ENCODE measurements at places on chromosomes 11 and 22. TPM values are rescaled to one million over a fixed set of nuclear protein-coding genes. Genes with fewer than 3 reads are reported as not detected.
A peak's percentile ranks its signal among the peaks of the same experiment; 100 is the strongest.

- DNase-seq: no peak
Measured at GRCh38 chr11:77410076-77410827, 63.6 kb downstream of the PAK1 start.

DNA sequence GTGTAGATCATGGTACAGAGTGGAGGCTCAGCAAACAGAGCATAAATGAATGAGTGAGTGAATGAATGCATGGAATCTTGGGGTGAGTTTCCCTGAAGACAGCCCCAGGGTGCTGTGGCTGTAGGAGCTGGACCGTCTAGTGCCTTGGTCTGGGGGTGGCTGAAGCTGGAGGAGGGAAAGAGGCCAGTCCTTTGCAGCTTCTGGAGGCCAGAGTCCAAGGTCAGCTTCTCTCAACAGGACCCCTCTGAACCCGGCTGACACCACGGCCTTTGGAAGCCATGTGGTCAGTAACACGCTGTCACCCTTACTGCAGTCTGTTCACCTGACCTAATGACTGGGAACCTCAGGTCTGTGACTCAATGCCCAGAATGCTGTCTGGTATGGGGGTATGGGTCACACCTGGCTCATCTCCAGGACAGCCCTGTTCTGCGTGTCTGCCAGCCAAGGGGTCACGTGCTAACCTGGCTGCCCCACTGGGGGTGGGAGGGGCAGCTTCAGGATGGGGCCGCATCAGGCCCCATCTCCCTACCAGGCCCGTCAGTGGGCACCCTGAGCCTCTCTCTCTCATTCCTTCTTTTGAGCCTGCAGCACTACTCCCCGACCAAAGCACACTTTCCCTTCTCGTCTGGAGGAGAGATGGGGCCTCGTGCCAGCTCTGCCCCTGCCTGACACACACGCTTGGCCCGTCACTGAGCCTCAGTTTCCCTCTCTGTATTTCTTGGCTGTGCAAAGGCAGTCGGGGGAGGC, 24.1 kb upstream of the CHKA start:
- DNase-seq: peak; percentile 81

FOXRED2 gene
- 4.9 TPM for total RNA-seq

KDM4E gene
- not detected for total RNA-seq

LDHAL6A gene
- not detected for total RNA-seq

DNA sequence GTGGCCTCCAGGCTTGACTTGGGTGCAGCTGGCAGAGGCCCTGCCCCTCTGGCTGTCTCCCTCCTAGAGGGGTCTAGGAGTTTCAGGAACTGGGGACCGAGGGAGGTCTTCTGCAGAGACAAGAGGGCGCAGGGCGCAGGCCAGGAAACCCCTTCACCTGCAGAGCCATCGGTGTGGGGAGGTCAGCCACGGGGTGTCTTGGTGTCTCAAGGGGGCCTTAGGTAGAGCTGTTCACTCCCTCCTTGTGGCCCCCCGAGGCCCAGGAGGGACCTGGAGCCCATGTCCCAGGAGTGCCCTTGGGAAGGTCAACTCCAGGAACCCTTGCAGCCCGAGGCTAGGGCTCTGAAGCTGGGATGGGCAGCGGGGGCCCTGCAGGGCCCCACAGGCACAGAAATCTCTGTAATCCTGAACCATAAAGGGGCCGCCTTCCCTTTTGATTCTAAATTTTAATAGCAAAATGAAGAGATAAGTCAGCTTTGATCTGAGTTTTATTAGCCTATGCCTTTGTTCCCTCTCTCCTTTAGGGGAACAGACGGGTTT, 31.4 kb upstream of the TH start:
- DNase-seq: peak; percentile 2

- DNase-seq: no peak
Measured at GRCh38 chr11:119107538-119108145, 498 bp downstream of the C2CD2L start.

DNA sequence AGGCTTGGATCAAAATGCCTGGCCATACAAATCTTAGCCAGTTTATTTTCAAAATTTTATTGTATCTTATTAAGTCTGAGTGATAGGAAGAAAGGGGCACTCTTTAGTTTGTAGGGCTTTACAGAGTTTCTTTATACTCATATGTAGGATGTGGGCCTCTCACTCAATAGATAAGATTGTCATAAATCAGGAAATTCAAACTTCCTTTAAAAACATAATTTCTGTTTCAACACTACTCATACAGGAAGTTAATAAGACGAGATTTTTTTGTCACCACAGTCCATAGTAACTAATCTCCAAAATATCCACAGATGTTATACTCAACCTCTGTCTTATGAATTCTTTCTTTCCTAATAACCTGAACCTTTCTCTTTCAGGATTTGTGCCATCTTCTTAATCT, 13.3 kb upstream of the OR56B4 start:
- DNase-seq: no peak

GRCh38 chr11:97732011-97732632, 1288.6 kb upstream of the CNTN5 start:
- no peak for DNase-seq

- no peak for DNase-seq
Measured at GRCh38 chr11:44002191-44003093, 45.3 kb upstream of the ACCSL start.

SLC22A8 gene
- total RNA-seq: not detected

DNA sequence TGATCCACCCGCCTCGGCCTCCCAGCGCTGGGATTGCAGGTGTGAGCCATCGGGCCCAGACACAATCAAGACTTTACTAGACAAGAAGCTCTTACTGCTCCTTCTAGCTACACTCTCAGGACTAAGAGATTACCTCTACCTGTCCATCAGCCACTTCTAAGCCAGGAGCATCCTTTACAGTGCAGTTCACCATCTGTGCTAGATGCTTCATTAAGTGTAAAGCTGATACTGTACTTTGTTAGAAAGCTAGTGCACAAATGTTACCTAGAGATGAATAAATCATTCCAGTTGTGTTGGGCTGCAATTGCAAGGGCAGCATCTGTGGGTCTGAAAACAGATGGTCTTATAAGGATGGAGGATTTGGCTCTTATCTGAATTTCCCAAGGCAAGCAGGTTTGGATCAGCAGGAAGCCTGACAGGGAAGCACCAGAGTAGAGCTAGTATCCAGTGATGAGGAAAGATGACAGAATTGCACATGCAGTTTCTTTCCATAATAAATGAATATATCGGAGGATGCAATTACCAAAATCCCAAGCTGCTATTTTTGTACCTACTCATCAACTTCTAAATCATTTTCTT, 58.3 kb downstream of the FAM168A start:
- no peak for DNase-seq

GRCh38 chr22:46162771-46163556, 12.6 kb downstream of the PPARA start:
- peak; percentile 50 for DNase-seq

PRR33 gene
- not detected for total RNA-seq

DNA sequence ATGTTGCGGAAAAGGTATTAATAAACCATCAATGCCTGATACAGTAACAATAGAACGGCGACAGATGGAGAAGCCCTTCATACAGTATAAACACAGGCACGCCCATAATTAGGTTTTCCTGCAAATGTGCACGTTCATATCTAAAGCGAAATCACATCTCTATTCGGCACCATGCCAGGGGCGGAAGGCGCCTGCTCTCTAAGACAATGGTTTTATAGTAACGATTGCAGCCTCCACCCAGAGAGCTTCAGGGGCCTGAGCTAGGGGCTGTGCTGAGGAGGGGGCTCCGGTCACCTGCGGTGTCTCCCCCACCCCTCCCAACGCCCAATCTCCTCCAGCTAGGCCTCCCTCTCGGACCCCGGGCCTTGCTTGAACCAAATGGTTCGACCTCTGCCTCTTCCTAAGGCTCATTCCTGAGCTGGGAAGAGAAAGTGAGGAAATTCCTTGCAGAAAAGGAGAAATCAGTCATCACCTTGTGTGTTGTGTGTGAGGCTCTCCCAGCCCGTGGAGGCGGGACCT, 9.6 kb downstream of the KRTAP5-5 start:
- no peak for DNase-seq

DNA sequence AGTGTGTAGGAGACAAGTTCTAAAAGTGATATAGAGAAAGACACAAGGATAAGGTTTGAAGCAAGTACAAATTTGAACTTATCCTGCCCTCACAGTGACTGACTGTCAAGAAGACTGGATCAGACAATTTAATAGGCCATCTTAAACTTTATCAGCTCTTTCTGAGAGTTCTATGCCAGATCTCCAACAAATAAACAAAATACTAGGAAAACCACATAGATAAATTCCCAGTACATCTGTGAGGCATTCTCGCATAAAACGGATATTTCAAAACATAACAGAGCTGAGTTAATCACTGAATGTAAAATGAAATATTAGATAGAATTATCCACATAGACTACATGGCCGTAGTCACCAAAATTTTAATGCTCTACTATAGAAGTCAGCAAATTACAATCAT, 120.9 kb upstream of the LUZP2 start:
- no peak for DNase-seq

- no peak for DNase-seq
Measured at GRCh38 chr11:104594228-104594958, 303.9 kb downstream of the CASP12 start.

DNA sequence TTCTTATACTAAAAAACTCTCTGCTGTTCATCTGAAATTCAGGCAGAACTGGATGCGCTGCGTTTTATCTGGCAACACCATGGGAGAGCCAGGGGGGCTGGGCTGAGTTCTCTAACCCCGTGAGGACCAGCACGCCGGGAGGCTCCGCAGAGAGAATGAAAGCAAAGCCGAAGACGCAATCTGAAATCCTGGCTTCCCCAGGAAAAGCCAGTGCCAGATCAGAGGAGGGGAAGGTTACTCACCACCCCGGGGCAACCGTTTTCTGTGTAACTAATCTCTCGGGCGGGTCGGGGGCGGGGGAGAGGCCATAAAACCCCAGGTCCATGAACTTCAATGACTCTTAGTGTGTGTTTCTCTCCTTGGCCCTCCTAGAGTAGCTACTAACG, 99.4 kb downstream of the SHANK2 start:
- DNase-seq: peak; percentile 36

- DNase-seq: no peak
Measured at GRCh38 chr11:112886434-112887370, 74.5 kb upstream of the NCAM1 start.

DNA sequence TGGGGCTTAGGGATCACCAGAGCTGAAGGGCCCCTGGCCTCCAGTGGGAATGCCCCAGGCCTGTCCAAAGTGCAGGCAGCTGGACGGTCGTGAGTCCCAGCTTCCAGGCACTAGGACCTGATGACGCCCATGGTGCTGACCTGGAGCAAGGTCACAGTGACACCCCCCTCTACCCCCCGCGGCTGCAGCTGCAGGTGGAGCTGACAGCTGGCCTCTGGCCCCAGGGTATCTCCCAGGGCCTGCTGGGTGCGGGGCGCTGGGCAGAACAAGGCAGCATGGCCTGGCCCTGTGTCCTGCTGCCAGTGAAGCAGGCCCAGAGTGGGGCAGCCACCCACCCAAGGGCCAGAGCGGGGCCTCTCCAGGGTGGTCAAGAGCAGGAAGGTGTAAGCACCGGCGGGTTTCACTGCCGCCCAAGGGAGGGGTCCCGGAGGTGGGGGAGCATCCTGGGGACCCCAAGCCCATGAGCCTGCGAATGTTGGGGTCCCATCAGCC, 553 bp upstream of the TCIRG1 start:
- peak; percentile 92 for DNase-seq

DNA sequence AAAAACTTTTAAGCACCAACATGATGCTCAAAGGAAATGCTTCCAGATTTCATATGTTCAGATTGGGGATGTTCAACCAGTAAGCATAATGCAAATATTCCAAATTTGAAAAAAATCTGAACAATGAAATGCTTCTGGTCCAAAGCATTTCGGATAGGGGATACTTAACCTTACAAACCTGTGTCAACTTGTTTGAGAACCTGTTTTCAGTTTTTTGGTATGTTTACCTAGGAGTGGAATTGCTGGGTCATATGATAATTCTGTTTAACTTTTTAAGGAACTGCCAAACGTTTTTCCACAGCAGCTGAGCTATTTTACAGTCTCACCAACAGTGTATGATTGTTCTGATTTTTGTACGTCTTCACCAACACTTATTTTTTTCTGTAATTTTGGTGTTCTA, 23.7 kb downstream of the FAR1 start:
- DNase-seq: no peak

DNA sequence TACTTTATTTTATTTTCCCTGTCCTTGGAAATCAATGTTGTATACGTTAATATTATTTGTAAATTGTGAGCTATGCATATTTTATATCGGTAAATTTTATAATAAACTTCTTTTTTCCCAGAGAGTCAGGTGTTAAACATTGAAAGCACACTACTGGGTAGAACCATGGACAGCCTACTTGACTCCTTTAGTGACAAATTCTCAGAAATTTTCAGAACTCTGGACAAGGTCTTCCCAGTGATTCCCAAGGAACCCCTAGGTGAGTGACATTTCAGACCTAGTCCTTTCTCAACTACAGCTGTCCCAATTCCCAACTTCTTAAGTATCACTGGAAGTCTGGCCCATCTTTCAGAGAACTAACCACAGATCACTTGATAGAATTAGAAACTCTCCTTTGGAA, 107.2 kb downstream of the RCN1 start:
- no peak for DNase-seq

DNA sequence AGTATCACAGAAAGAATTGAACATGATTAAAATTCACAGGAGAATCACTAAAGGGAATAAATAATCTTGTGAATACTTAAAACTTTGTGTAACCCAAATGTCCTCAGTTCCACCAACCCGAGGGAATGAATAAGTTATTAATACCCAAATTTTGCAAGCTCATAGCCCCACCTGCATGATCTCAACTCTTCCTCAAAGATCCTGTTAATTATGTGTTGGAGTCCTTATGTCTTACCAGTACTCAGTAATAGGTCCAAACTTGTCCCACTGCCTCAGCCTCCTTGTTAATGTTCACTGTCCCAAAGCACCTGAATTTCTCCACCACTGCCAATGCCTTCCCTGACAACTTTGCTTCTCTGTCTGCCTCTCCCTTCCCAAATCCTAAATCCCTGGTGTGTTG, 46.1 kb upstream of the ME3 start:
- DNase-seq: no peak

Data from body of pancreas (tissue), 4 donors.